ENCODE measurements at places on chromosomes 16 and 17.

GRCh38 chr17:19317359-19318095, 45.0 kb downstream of the B9D1 start:
- DNase-seq = no peak
- no peaks in the 10 kb centered on the region for H3K4me1 ChIP-seq
- H3K4me3 ChIP-seq = no peak overlapping the region

- H3K4me3 ChIP-seq = no peak overlapping the region
- H3K27ac ChIP-seq = no peak overlapping the region
- peaks cover 22% of the 10 kb centered on the region for H3K4me1 ChIP-seq
- H3K36me3 ChIP-seq = peaks cover 3% of the 10 kb centered on the region
- DNase-seq = no peak
Measured at GRCh38 chr16:47492428-47493377, 31.6 kb downstream of the PHKB start.

DNA sequence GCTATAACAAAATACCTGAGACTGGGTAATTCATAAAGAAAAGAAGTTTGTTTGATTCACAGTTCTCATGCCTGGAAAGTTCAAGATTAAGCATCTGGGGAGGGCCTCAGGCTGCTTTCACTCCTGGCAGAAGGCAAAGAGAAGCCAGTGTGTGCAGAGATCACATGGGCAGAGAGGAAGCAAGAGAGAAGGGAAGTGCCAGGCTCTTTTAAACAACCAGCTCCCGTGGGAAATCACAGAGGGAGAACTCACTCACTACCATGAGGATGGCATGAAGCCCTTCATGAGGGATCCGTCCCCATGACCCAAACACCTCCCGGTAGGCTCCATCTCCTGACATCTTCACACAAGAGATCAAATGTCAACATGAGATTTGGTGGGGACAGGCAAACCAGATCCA, 501.6 kb downstream of the MAF start:
- H3K27ac ChIP-seq = no peak overlapping the region
- DNase-seq = no peak
- H3K36me3 ChIP-seq = no peaks in the 10 kb centered on the region
- no peak overlapping the region for H3K4me3 ChIP-seq
- H3K4me1 ChIP-seq = peaks cover 20% of the 10 kb centered on the region

DNA sequence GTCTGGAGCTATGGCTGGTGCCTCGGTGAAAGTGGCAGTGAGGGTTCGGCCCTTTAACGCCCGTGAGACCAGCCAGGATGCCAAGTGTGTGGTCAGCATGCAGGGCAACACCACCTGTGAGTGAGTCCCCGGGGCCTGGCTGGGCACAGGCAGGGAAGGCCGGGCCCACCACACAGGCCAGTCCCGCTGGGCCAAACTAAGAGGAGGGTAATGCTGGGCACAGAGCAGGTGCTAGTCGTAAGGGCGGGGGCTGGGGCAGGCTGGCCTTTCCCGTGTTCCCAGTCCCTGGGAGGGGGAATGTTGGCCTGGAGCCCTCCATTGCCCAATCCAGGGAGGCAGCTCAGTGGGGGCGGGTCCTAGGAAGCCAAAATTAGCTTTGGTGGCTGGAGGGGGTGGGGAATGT, 2.5 kb downstream of the KIF1C start:
- no peak overlapping the region for H3K27ac ChIP-seq
- peaks cover 30% of the 10 kb centered on the region for H3K36me3 ChIP-seq
- DNase-seq = no peak
- H3K4me1 ChIP-seq = peaks cover 36% of the 10 kb centered on the region
- no peak overlapping the region for H3K4me3 ChIP-seq

DNA sequence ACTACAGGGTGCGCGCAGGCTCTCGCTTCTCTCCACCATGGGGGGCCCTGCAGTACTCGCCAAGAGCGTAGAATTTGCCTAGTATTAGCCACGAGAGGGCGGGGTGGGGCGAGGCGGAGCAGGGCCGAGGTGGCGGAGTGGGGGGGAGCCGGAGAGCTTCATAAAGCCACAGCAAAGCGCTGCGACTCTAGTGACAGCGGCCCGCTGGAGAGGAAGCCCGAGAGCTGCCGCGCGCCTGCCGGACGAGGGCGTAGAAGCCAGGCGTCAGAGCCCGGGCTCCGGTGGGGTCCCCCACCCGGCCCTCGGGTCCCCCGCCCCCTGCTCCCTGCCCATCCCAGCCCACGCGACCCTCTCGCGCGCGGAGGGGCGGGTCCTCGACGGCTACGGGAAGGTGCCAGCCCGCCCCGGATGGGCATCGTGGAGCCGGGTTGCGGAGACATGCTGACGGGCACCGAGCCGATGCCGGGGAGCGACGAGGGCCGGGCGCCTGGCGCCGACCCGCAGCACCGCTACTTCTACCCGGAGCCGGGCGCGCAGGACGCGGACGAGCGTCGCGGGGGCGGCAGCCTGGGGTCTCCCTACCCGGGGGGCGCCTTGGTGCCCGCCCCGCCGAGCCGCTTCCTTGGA, at the start of gene TBX21:
Gene TBX21, plus strand, starts transcription at position 190 of the 627 bp plus-strand sequence. Its CDS starts 219 bp downstream, at position 409.
- peaks cover 81% of the 10 kb centered on the region for H3K4me1 ChIP-seq
- peak; percentile 84 for DNase-seq
- peaks cover 27% of the 10 kb centered on the region for H3K36me3 ChIP-seq
- H3K27ac ChIP-seq = peak within 1 kb of the TSS; percentile 97

DNA sequence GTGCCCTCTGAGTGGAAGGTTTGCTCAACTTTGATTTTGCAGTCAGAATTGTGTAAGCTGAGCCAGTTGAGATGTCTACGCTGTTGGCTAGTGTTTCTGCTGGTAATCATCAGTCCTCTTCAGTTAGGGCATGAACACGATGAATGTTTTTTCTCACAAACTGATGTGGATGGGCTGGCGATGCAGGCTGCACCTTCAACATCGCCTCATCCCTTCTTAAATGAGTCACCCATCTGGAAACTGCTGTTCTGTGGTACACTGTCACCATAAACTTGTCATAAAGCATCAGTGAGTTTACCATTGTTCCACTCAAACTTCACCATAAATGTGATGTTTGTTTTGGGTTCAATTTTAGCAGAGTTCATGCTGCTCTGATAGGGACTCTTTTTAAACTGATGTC, 8.4 kb downstream of the C16orf95 start:
- no peaks in the 10 kb centered on the region for H3K27me3 ChIP-seq
- H3K27ac ChIP-seq = no peak overlapping the region
- no peaks in the 10 kb centered on the region for H3K36me3 ChIP-seq
- H3K4me1 ChIP-seq = no peaks in the 10 kb centered on the region
- DNase-seq = no peak

DNA sequence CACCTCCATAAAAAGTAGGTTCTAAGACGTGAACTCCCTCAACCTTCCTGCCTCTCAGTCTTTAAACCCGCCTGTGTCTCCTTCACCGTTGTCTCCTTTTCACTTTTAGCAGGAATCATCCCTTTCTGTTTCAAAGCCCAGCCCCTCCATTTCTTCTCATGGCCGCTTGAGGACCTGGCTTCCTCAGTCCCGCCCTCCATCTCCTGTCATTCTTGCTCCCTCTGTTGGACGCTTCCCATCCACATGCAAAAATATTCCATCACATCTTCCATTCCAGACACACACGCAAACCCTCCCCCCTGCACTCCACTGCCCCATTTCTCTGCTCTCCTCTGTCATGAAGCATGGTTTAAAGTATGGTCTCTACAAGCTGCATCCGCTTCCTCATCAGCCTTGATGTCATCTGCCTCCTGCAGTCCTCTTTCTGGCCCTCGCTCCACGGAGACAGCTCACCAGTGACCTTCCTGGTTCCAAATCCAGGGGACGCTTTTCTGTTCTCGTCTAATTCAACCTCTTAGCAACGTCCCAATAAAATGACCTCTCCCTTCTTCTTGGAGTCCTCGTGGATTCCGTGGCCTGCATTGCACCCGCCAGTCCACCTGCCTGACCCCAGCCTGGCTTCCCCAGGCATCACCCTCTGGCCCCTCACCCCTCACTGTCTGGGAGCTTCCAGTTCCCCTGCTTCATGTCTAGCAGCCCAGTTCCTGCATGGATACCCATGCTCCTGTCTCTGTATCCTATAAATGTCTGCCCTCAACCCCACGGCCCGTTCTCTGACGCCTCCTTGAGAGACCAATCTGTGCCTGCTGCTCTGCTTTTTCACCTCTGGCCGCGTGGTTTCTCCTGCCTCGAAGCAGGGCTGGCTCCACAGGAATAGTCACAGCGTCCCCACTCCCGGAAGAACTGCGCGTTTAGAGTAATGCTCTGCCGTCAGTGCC, 26.2 kb downstream of the ANKRD40 start:
- H3K4me3 ChIP-seq = no peak overlapping the region
- no peak for DNase-seq

DNA sequence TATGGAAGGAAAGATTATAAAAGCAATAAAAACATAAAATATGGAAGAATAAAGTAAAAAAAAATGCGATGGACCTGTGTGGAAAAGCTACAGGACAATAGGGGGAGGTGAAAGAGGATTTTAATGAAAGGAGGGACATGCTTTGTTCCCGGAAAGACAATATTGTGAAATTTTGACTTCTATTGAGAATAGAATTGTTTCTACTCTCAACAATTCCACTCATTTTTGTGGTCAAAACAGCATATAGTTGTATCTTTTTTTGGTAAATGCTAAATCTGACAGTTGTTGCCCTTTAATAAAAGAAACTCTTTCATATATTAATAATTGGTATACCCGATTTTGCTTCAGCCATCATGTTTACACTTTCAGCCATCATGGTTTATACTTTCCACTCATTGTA, 22.9 kb upstream of the APPBP2 start:
- DNase-seq = no peak
- H3K36me3 ChIP-seq = peaks cover 2% of the 10 kb centered on the region
- no peaks in the 10 kb centered on the region for H3K27me3 ChIP-seq

GRCh38 chr16:4371357-4372000, at the start of gene VASN:
VASN (plus strand) TSS chr16:4371848; CDS start chr16:4380878, 9,030 bp downstream.
- DNase-seq = peak; percentile 64
- peaks cover 17% of the 10 kb centered on the region for H3K4me1 ChIP-seq
- no peaks in the 10 kb centered on the region for H3K27me3 ChIP-seq
- peak within 1 kb of the TSS; percentile 74 for H3K4me3 ChIP-seq
- H3K36me3 ChIP-seq = peaks cover 13% of the 10 kb centered on the region

DNA sequence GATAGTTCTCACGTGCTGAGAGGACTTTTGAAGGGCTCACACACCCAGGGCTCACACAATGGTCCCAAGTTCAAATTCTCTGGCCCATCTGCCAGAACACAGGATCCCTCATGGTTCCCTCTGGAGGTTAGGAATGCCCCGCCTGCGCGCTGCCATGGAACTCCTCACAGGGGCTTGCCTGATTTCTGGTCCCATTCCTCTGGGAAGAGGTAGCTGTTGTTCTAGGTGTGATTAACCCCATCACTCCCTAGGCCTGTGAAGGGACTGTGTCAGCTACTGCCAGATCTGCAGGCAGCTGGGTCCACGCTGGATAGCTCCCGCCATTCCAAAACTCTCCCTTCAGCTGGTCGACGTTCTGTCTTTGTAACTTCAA, 2.3 kb upstream of the ARMC5 start:
- peak overlapping the region; percentile 94 for H3K27ac ChIP-seq
- peaks cover 18% of the 10 kb centered on the region for H3K36me3 ChIP-seq
- H3K4me3 ChIP-seq = no peak overlapping the region
- H3K4me1 ChIP-seq = peaks cover 39% of the 10 kb centered on the region
- H3K27me3 ChIP-seq = no peaks in the 10 kb centered on the region
- no peak for DNase-seq

GRCh38 chr16:529012-529575, 1.6 kb downstream of the CAPN15 start:
- H3K27me3 ChIP-seq = no peaks in the 10 kb centered on the region
- DNase-seq = no peak
- peak overlapping the region; percentile 88 for H3K4me3 ChIP-seq
- peaks cover 34% of the 10 kb centered on the region for H3K4me1 ChIP-seq
- peak overlapping the region; percentile 90 for H3K27ac ChIP-seq

- H3K27me3 ChIP-seq = no peaks in the 10 kb centered on the region
- no peak for DNase-seq
- no peak overlapping the region for H3K27ac ChIP-seq
- H3K4me1 ChIP-seq = peaks cover 6% of the 10 kb centered on the region
- H3K36me3 ChIP-seq = peaks cover 63% of the 10 kb centered on the region
- no peak overlapping the region for H3K4me3 ChIP-seq
Measured at GRCh38 chr16:22313876-22314470, 16.8 kb downstream of the POLR3E start.

GRCh38 chr16:31083981-31084380, 4.8 kb downstream of the PRSS53 start:
- H3K4me1 ChIP-seq = peaks cover 13% of the 10 kb centered on the region
- no peak for DNase-seq
- H3K27me3 ChIP-seq = no peaks in the 10 kb centered on the region
- no peak overlapping the region for H3K27ac ChIP-seq
- H3K4me3 ChIP-seq = no peak overlapping the region

GRCh38 chr17:78107976-78108725, 20.4 kb downstream of the TMC6 start:
- H3K4me1 ChIP-seq = peaks cover 23% of the 10 kb centered on the region
- H3K4me3 ChIP-seq = no peak overlapping the region
- peaks cover 58% of the 10 kb centered on the region for H3K36me3 ChIP-seq

- H3K36me3 ChIP-seq = peaks cover 31% of the 10 kb centered on the region
- no peak overlapping the region for H3K27ac ChIP-seq
- peaks cover 66% of the 10 kb centered on the region for H3K4me1 ChIP-seq
Measured at GRCh38 chr17:57262557-57262956, 6.2 kb downstream of the MSI2 start.
